ENCODE measurements at places on chromosomes 2 and 18.

DNA sequence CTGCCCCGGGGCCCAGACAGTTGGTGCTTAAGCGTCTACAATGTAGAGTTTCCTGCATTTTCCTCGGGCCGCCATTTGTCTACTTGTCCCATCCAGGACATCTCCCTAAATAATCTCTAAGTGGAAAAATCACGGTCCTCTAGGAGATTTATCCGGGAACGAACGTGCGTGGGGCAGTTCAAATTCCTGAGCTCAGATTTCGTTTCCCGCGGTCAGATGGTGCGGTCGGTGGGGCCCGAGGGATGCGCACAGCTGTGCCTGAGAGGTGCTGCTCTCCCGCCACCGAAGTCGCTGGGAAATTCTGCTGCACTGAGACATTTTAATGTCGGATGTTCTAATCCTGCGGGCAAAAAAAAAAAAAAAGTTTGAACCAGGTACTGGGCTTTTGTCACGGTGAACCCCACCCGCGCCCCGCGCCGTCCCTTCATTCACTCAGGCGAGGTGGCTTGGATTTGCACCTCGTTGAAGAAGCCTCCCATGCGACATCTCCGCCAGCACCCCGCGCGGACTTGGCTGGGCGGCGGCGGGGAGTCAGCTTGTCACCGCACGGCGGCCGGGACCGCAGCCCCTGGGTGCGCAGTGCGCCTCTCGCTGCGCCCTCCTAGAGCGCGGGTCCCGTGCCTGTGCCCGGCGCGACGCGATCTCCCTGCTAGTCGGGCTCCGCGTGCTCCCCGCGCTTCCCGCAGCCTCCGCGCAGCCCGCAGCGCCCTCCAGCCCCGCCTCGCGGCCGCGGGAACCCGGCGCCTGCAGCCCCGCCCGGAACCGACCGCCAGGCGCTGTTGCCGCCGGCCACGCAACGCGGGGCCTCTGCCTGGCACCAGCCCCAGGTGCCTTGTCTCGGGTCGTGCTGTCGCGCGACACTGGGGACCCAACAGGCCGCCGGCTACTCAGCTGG is 191.9 kb upstream of the TCF4 start:
- DNase-seq: peak; percentile 12

DNA sequence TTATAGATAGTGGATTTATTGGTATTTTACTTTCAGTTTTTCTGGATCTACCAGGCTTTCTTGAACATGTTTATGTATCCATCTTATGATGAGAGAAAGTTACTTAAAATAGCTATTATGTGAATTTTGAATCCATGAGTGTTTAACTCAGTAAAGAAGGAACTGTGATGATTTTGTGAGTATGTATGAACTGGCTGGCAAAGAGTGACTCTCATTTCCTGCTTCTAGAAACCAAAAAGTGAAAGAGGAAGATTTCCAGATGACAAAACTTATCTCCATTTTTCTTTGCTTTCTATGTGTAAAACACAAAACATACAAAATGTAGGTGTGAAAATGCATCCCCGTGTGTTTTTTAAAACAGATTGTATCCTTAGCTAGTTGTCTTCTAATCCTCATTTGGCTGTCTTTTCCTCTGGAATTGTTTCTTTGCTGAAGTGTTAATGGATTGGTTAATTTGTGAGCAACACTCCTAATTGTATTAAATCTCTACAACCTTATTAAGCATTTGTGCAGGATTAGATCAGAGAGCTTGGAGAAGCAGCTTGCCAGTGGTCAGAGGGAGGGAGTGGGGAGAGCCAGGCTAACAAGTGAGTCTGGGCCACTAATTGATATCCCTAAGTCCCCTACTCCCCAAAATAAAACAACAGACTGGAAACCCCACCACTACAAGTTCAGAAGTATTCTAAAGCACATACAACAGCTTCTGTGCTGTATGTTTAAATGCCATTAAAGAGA is 23.9 kb downstream of the PTPRM start:
- no peak for DNase-seq

- no peak for DNase-seq
Measured at GRCh38 chr2:239442192-239442591, 41.4 kb upstream of the HDAC4 start.

DNA sequence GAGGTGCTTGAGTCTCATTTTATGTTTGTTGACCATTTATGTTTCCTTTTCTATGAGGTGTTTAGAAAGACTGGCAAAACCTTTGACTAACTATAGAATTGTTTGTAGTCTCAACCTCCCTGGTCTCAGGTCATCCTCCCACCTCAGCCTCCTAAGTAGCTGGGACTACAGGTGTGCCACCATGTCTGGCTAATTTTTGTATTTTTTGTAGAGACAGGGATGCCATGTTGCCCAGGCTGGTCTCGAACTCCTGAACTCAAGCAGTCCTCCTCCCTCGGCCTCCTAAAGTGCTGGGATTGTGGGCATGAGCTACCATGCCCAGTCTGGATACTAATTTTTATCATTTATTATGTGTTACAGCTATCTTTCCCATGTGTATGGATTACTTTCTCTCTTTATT is 67.8 kb downstream of the EML4 start:
- no peak for DNase-seq

- no peak for DNase-seq
Measured at GRCh38 chr2:223890721-223891120, 53.3 kb upstream of the AP1S3 start.

- peak; percentile 33 for DNase-seq
Measured at GRCh38 chr18:63472380-63472779, 4.4 kb upstream of the SERPINB5 start.

- DNase-seq: no peak
Measured at GRCh38 chr2:96163415-96163767, 18.2 kb upstream of the DUSP2 start.

DNA sequence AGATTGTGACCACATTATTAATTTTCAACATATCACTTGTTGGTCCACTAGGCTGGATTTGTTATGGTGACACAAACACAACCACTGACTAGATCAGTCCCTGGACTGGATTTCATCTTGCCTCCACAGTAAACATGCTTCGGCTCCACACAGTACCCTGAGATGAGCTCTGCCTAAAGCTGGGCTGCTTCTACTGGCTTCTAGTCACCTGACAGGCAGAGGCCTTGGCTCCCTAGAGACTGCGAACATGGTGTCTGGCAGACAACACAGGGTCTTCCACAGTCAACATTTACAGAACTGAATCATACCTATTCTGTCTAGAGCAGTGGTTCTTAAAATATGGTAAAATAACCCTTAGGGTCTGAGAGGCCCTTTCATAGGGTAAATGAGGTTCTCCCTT is 69.2 kb downstream of the RIT2 start:
- no peak for DNase-seq

DNA sequence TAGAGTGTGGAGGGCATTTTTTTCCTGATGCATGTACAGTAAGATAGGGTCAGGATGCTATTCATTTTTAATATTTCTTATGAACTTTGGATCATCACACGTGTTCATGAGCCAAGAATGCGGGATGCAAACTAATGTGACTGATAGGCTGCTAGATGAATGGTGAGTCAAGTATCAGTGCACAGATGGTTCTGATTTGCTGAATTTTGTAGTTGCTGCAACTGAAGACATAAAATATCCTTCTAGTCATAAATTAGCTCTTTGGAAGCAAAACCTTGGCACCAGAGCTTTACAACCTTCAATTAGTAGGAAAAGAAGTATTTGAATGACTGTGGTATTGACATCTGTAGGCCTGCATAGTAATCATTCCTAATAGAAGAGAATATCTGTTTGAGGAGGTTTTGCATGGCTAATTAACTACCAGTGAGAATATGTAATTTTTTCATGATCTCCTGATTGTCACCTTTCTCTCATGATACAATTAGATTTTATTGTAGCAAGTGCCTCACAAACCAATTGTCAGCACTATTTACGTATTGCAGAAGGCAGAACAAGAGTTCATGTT is 94.0 kb downstream of the VRK2 start:
- DNase-seq: no peak

- no peak for DNase-seq
Measured at GRCh38 chr2:48328942-48329723, 200.8 kb upstream of the STON1 start.

- DNase-seq: no peak
Measured at GRCh38 chr2:201938156-201938775, 95.4 kb upstream of the FZD7 start.

DNA sequence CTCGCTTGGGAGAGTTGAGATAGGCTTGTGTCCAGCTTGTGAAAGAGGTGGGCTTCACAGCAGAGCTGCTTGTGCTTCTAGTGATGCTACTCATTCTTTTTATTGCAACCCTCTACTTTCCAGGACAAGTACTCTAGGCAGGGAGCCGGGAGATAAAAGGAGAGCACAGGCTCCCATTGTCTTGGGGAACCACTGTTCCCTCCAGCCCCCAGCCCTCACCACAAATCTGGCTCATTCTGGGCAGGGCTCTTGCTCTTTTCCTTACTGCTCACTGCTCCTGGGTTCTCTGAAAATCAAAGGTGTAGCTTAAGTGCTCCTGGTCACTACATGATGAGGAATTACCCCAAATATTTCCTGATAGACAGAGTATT is 81.4 kb downstream of the CABYR start:
- DNase-seq: no peak

DNA sequence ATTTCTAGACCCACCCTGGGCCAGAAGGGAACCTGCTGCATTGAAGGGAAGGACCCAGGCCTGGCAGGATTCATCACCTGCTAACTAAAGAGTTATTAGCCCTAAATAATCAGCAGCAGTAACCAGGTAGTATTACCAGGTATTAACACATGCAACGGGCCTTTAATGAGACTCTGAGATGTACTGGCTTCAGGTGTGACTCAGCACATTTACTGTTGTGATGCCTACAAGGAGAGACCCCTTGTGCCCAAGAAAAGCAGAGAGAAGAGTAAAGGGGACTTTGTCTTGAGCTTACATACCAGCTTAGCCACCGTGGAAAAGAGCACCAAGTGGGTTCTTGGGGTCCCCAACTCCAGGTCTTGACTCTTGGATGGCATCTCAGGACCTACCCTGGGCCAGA is 243.1 kb upstream of the SLC39A10 start:
- DNase-seq: no peak

GRCh38 chr2:161761160-161761559 is 136.9 kb downstream of the SLC4A10 start:
- no peak for DNase-seq

GRCh38 chr2:64972426-64972825 is 16.8 kb upstream of the SLC1A4 start:
- DNase-seq: no peak

GRCh38 chr2:76413436-76413835 is 702.7 kb upstream of the GCFC2 start:
- no peak for DNase-seq

GRCh38 chr18:3577281-3577855 is 127.4 kb downstream of the TGIF1 start:
- no peak for DNase-seq

DNA sequence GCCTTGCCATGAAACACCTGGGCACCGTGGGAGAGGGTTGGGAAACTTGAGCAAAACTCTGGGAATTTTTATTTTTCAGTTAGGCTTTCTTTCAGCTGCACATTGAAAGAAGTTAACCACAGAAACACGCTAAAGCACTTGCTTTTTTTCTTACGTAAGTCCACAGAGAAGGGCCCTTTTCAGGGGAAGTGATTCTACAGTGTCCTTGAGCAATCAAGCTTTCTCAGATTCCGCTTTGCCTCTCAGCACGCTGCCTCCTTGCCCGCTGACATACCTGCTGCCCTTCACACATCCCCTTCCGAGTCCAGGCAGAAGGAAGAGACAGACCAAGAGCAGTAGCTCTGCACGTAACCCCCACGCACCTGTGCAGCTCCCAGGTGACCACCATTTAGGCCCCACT is 135.5 kb upstream of the MYT1L start:
- no peak for DNase-seq

DNA sequence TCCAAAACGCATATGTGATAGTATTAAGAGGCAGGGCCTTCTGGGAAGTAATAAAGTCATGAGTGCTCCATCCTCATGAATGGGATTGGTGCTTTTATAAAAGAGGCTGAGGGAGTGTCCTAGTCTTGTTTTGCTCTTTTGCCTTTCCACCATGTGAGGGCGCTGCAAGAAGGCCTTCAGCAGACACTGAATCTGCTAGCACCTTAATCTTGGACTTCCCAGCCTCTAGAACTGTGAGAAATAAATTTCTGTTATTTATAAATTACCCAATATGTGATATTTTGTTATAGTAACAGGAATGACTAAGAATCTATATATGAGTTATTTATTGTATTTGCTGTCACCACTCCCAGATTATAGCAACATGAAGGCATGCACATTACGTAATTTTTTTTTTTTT is 63.5 kb downstream of the PLA2R1 start:
- no peak for DNase-seq

GRCh38 chr18:37065254-37065653 is 236.3 kb downstream of the KIAA1328 start:
- no peak for DNase-seq

Measured in left colon (tissue), 2 donors.